Stimulated activated CD8-positive, alpha-beta memory T cell treated with anti-CD3 and anti-CD28 coated beads, Interleukin-15, amount 100 ng/mL, for 24 hours (primary cell): ENCODE measurements at places on chromosomes 7 and 10.
A peak's percentile ranks its signal among the peaks of the same experiment; 100 is the strongest.

GRCh38 chr7:102417105-102417504 lies 16.3 kb upstream of the ORAI2 start:
- DNase-seq: no peak

DNA sequence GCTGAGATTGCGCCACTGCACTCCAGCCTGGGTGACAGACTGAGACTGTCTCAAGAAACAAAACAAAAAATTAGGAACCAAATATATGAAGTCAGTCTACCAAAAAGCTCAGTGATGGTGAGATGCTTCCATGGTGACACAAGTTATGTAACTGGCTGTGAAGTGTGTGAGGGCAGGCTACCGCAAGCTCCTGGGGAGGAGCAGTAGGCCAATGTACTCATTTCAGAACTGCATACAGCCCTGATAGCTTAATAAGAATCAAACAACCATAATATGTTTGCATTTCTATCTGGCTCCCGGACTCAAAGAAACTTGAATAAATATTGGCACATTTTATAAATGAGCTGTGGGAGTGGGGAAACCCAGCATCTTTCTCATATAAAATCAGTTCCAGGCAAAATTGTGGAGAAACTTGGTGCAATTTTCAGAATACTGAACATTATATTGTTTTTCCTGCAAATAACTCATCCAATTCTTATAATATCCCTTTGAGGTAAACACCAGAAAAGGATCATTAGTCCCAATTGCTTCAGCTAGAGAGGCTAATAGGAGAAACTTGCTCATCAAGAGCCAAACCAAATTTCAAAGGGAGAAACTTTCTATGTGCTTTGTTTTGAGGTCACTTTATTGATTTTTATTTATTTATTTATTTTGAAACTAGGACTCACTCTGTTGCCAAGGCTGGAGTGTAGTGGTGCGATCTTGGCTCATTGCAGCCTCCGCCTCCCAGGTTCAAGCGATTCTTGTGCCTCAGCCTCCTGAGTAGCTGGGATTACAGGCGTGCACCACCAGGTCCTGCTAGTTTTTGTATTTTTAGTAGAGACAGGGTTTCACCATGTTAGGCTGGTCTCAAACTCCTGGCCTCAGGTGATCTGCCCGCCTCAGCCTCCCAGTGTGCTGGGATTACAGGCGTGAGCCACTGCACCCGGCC lies 127.0 kb downstream of the SORCS1 start:
- no peak for DNase-seq

DNA sequence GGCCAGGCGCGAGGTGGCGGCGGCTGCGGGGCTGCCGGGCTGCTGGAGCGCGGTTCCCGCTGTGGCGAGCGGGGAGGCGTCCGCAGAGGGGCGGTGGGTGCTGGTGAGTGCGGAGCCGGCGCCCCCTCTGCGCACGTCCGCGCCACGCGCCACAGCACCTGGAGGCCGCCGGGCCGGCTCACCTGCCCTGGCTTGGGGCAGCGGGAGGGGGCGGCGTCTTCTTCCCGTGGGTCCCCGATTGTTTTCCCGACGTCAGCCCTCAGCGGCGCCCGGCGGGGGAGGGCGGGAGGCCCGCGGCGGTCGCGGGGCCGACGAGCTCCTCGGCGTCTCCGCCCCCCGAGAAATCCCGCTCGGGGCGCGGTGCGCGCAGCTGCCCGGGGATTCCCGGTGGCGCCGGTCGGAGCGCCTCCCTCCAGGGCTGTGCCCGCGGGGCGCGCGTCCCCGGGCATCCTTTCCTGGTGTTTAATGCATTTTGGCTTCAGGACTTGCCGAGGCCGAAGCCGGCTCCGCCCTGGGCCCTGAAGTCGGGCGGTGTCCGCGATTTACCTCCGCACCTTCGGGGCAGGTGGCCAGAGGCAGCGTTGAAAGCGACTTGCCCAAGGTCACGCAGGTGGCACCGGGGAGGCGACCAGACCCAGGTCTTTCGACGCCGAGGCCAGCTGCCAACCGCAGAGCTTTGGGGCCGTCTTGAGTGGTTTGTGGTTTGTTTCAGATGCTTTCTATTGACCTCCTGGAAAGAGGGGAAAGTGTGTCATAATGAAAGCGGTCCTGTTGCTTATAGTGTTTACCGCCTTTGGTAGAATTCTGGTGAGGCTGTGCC lies 561 bp downstream of the PLEKHA1 start:
- peak; percentile 41 for DNase-seq

DNA sequence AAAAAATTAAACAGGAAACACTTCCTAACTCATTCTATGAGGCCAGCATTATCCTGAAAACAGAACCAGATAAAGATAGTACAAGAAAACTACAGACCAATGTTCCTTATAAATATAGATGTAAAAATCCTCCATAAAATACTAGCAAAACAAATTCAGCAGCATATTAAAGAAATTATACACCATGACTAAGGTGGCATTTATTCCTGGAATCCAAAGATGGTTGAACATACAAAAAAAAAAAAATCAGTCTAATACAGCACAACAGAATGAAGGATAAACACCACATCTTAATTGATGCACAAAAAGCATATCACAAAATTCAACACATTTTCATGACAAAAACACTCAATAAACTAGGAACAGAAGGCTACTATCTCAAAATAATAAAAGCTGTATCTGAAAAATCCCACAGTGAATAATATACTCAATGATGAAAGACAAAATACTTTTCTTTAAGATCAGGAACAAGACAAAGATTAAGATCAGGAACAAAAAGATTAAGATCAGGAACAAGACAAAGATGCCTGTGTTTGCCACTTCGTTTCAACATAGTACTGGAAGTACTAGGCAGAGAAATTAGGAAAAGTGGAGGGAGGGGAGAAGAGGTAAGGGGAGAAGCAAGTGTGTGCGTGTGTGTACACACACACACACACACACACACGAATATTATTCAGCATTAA lies 95.6 kb downstream of the SNX13 start:
- DNase-seq: no peak

GRCh38 chr7:4745971-4746919 lies 29.2 kb upstream of the AP5Z1 start:
- DNase-seq: no peak

DNA sequence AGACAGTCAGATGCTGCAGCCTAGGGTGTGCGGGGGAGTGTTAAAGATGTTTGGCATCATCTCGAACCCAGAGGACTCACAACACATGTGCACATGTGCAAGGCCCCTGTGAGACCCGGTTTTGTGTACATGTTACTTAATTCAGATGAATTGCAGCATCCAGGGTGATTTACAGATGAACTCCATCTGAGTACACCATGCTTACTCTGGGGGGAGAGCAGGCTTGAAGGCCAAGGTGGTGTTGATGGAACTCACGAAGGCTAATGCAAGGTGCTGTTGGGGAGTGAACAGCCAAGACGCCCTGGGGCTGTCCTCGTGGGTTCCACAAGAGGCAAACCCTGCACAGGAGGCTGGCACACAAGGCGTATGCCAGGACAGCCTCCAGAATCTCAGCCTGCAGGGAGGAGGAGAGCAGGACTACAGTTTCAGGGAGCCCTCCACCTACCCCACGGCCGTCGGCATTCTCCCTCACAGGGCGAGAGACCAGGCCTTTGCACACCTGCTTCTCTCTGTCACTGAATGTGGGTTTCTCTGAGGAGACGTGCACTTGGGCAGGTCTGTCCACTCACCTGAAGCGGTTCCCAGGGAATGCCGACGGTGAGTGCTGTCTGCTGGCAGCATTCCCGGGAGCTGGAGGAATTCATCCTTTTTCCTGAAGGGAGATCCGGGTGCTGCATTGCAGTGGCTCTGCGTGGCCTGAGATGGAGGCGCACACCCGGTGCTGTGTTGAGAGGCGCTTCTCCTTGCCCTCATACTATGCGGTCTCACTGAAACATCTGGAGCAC lies 178.5 kb upstream of the RNF32 start:
- no peak for DNase-seq

- DNase-seq: no peak
Measured at GRCh38 chr10:53713431-53713830, 940.8 kb upstream of the MBL2 start.

DNA sequence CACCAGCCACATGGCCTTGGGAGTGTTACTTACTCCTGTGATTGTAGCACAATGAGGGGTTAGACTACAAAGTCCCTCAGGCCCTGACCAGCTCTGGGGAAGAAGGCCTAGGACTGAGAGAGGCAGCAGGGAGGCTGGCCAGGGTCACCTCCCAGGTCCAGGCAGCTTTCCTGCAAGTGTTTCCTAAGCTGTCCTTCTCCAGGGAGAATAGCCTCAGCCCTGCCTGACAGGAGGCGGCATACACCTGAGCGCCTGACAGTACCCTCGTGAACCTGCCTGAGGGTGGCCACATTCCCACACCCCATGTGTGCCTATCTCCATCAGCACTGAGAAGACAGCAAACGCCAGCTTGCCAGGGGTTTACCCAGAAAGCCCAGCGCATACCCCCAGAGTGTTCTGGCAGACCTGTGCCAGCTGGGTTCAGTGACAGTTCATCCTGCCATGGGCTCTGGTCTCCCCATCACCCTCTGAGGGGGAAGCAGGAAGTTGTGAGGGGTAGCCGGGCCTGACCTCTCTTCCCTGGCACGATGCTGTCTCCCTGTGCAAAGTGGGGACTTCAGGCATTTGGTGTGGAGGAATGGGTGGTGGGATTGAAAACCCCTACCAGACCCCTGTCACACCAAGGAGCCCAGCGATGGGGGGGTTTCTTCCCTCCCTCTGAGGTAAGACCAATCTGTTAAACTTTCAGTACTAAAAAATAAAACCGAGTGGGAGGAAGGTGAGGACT lies 56.3 kb upstream of the CAMK2B start:
- DNase-seq: no peak

DNA sequence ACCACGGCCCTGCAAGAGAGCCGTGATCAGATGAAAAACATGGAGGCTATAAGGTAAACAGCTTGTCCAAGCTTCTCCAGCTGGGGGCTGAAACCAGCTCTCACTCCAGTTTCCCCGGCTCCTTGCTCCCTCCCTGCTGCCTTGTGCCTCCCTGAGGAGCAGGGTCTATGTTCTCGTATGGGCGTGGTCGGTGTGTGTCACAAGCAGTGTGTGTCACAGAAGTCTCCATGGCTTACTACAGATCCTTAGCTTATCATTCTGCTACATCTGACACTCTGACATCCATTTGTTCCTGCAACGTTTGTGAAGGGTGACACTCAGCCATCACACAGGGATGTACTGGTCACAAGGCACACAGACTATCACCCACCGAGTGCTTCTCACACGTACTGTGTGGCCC lies 54.6 kb downstream of the CSGALNACT2 start:
- no peak for DNase-seq

DNA sequence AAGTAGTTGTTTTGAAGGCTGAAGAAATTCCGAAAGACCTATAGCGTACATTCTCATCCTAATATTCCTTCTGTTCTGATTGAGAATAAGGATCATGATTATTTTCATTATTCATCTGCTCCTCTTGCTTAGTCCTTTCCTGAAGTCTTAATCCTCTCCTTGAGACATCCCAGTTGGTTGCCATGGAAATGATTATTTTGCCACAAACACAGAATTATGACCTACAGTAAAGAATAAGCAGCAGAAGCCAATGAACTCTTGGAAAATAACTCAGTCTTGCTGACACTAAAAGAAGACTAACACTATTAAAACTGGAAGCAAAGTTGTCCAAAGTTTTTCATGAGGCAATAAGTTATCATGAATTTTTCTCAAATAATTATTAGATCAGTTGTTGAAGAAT lies 47.8 kb upstream of the JAZF1 start:
- DNase-seq: no peak

- DNase-seq: no peak
Measured at GRCh38 chr7:87875151-87876039, 765 bp downstream of the SLC25A40 start.

DNA sequence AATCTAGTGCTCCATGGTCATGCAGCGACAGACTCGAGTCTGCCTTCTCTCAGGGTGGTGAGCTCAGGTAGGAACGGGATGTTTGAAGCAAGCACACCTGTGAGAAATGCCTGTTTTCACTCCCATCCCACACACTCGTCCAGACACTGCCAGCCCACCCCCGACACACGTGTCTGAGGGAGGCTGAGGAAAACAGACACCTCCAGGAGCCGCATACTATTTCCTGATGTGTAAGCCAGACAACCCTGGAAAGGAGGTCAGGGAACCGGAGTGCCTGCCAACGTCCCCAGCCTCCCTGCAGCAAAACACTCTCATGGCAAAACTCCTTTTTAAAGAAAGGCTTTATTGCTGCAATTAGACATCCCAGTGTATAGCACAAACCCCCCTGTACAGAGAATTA lies 80.2 kb downstream of the ALOX5 start:
- DNase-seq: no peak

DNA sequence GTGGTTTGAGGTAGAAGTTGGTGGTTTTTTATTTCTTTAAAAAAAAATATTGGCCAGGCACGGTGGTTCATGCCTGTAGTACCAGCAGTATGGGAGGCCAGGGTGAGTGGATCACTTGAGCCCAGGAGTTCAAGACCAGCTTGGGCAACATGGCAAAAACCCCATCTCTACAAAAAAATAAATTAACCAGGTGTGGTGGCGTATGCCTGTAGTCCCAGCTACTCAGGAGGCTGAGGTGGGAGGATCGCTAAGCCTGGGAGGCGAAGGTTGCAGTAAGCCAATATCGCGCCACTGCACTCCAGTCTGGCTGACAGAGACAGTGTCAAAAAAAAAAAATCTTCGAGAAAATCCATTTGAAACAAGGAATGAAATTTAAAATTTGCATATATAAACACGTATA lies 1.1 kb downstream of the IL2RA start:
- DNase-seq: no peak

DNA sequence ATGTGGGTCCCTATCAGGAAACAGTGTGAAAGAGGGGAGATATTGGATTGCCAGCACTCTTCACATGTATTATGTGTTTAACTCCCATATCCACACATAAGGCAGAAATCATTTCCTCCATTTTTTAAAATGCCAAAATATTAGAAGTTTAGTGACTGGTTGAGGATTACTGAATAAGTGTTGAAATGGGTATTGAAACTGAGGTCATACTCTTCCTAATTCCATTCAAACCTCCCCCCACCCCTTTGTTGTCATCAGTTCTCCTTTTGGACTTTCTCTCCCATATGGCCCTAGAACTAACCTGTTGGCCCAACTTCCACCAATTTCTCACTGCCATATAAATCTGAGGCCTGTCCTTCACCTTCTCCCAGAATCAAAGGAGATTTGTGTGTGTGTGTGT lies 81.6 kb downstream of the EVX1 start:
- no peak for DNase-seq

DNA sequence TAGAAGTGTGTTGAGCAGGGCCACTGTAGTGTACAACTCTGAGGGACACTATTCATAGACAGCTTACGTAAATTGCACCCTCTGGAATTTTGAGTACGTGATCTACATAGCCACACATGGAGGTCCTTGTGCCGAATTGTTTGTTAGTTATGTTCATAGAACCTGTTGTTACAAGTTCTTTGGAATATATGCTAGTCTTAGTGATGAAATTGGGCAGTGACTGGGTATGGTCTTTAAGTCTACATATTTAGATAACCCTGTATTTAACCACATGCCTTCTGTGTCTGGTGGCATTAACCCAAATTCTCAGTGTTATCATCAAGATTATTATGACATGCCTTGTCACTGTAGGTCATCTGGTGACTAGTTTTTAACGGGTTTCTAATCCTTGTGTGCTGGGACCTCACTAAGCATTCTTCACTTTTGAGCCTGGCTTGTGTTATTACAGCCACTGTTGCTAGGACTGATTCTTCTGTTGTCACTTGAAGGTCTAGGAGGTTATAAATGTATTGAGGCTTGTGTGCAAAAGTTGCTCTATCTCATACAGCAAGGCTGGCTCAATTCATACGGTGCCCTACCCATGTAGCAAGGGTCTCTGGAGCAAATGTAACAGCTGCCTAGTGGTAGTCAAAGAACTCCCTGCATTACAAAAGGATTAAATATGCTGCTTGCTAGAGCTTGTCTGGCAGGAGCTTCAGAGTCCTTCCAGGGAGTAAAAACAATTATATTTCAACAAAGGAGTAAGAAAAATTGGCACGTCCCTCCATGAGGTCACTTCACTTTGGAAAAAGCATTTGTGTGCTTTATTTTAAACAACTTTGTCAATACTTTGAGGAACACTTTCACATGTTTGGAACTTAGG lies 65.4 kb downstream of the CDK14 start:
- no peak for DNase-seq
